Camera-type eye (tissue), 1 donor: ENCODE measurements at places on chromosomes 5 and 9. TPM values are rescaled to one million over a fixed set of nuclear protein-coding genes. Genes with fewer than 3 reads are reported as not detected.

Gene IL4
- not detected for total RNA-seq

Gene AMBP
- total RNA-seq = not detected

Gene PRXL2C
- total RNA-seq = 13.1 TPM

Gene ITGA2
- total RNA-seq = 26.3 TPM

Gene TAF1L
- total RNA-seq = not detected

Gene FBP2
- total RNA-seq = 1.0 TPM

Gene AGXT2
- total RNA-seq = not detected

Gene RETREG1
- total RNA-seq = 39.2 TPM

Gene ADAMTSL1
- 85.3 TPM for total RNA-seq

Gene GFI1B
- 1.4 TPM for total RNA-seq

Gene TUBB4B
- total RNA-seq = 374 TPM

Gene FOXD1
- 3.8 TPM for total RNA-seq

Gene OBP2B
- total RNA-seq = not detected
